ENCODE measurements at places on chromosomes 3 and 15. TPM values are rescaled to one million over a fixed set of nuclear protein-coding genes. Genes with fewer than 3 reads are reported as not detected.

SLC51B gene
- total RNA-seq: 16.8 TPM

GOLGA6L9 gene
- total RNA-seq: 2.1 TPM

ACKR4 gene
- not detected for total RNA-seq

CACNA2D3 gene
- 0.19 TPM for total RNA-seq

TMEM158 gene
- 9.7 TPM for total RNA-seq

C3orf20 gene
- 0.02 TPM for total RNA-seq

PLSCR2 gene
- total RNA-seq: 0.11 TPM

TF gene
- total RNA-seq: 0.59 TPM

CPNE4 gene
- total RNA-seq: 4.8 TPM

CPB1 gene
- total RNA-seq: not detected

CBLB gene
- 11.6 TPM for total RNA-seq

SERPINI2 gene
- total RNA-seq: not detected

CCR8 gene
- total RNA-seq: not detected

C15orf62 gene
- not detected for total RNA-seq

PLSCR5 gene
- total RNA-seq: not detected

CLDN18 gene
- total RNA-seq: not detected

IL17RE gene
- 1.6 TPM for total RNA-seq

PTX3 gene
- 0.99 TPM for total RNA-seq

CIB2 gene
- total RNA-seq: 27.9 TPM

GOLGA8Q gene
- total RNA-seq: 0.09 TPM

LDHAL6B gene
- not detected for total RNA-seq

ZDHHC19 gene
- total RNA-seq: not detected

VEPH1 gene
- total RNA-seq: 0.25 TPM

ST3GAL6 gene
- total RNA-seq: 1.1 TPM

DRD3 gene
- total RNA-seq: not detected

P2RY12 gene
- not detected for total RNA-seq

ITIH1 gene
- not detected for total RNA-seq

SLC22A14 gene
- total RNA-seq: 0.12 TPM

CASR gene
- not detected for total RNA-seq

Data from A549 treated with dexamethasone at 1 μM for 4 hours (cell line).